ENCODE measurements at places on chromosomes 2 and 18.
A peak's percentile ranks its signal among the peaks of the same experiment; 100 is the strongest.

DNA sequence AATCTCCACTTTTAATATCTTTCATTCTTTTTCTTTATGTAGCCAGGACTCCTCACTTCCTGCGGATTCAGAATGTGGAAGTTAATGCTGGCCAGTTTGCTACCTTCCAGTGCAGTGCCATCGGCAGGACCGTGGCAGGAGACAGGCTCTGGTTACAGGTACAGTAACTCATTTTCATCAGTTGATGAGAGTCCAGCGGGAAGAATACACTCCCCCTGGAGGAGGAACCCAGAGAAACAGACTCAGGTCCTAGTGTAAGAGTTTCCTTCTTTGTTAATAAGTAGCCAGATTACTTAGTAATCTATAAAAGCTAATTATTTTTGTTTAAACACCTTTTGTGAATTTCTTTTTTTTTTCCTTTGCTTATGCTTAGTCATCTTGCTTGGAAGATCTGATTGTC, 359.4 kb downstream of the PTPRM start:
- DNase-seq, result no peak

- DNase-seq, result no peak
Measured at GRCh38 chr2:17083902-17084301, 418.3 kb upstream of the CYRIA start.

- no peak for DNase-seq
Measured at GRCh38 chr2:216616083-216616678, 17.0 kb upstream of the IGFBP2 start.

GRCh38 chr2:235511187-235511661, 17.4 kb downstream of the AGAP1 start:
- peak; percentile 73 for DNase-seq

- DNase-seq, result no peak
Measured at GRCh38 chr18:72174972-72175649, 369.0 kb downstream of the CBLN2 start.

- no peak for DNase-seq
Measured at GRCh38 chr2:211417544-211417943, 861.1 kb downstream of the CPS1 start.
